Kidney glomerular epithelial cell (primary cell): ENCODE measurements at places on chromosomes 3 and 15.

GRCh38 chr3:36591959-36592358 lies 172.4 kb downstream of the DCLK3 start:
- DNase-seq = no peak

GRCh38 chr3:46187876-46188275 lies 20.2 kb downstream of the CCR1 start:
- peak; percentile 69 for DNase-seq

DNA sequence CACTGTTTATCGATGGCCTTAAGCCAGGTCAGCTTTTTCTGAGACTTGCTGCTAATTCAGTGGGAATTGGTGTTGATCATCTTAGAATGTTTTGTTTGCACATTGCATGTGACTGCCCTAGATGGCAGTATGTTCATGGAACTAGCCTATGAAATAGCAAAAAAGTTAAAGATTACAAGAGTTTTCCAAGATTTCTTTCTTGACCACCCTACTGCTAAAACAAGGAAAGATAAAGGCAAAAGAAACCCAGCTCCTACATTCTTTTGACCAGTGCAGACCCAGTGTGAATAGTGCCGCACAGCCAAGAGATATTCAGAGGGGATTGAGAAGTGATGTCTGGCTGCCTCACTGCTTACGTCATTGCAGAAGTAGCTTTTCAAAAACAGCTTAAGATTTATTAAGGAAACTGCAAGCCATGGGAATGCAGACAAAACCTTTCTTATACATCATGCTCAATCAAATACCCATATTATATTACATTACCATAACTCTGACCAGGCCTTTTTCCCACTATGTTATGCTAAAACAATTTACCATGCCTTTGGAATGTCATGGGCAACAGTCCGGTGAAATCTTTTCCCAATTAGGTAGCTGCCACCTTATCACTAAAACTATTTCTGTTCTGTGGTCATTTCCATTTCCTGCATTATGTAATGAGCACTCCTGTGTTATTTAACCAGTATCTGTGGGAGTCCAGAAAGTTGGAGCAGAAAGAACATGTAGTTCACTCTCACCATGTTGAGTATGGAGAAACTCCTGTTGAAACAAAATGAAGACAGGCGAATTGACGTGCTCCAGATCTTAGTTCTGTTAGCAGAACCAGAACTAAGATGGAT lies 6.0 kb downstream of the PHLDB2 start:
- peak; percentile 97 for DNase-seq

GRCh38 chr3:140351466-140351865 lies 326.4 kb upstream of the TRIM42 start:
- no peak for DNase-seq

- no peak for DNase-seq
Measured at GRCh38 chr3:171526146-171526545, 65.9 kb upstream of the TNIK start.

- DNase-seq = no peak
Measured at GRCh38 chr3:124300416-124300815, 308.5 kb upstream of the ROPN1 start.

DNA sequence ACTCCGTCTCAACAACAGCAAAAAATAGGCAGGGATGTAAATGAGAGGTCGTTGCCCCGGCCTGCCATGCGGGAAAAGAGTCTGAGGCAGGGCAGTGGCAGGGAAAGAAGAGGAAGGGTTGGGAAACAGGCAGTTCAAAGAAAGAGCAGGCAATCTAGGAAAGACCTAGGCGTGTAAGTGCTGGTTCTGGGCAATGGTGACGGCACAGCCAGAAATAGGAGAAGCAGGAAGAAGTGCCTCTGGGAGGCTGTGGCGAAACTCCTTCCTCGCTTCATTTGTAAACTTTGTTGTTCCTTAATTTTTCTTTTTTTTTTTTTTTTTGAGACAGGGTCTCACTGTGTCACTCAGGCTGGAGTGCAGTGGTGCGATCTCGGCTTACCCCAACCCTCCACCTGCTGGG lies 4.3 kb downstream of the SLC51A start:
- no peak for DNase-seq

DNA sequence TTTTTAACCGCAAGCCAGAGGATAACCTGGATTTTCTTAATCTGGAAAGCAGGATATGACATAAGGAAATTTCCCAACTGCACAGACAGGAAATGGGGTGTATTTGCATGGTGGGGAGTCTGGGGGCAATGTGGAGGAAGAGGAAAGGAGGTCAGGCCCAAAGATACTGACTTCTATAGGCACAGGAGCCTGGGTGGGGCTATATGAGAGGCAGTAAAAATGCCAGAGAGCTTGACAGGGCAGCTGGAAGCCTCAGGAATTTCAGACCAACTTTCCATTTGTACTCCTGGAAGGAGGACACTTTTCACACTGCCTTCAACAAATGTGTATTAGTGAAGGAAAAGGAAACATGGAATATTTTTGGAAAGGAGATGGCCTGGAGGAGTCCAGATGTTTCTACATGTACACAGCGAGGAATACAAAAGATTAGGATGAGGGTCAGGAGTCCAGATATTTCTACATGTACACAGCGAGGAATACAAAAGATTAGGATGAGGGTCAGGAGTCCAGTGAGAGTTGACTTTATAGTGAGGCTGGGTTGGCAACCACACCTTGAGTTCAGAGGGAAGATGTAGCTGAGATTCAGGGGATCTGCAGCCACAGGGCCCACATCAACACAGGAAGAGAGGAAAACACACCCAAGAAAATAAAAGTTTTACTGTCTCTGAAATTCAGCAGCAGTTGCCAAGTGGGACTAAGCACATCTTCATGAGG lies 111.9 kb upstream of the PTPRG start:
- DNase-seq = no peak

- DNase-seq = peak; percentile 76
Measured at GRCh38 chr3:152269056-152269830, 514 bp downstream of the MBNL1 start.

DNA sequence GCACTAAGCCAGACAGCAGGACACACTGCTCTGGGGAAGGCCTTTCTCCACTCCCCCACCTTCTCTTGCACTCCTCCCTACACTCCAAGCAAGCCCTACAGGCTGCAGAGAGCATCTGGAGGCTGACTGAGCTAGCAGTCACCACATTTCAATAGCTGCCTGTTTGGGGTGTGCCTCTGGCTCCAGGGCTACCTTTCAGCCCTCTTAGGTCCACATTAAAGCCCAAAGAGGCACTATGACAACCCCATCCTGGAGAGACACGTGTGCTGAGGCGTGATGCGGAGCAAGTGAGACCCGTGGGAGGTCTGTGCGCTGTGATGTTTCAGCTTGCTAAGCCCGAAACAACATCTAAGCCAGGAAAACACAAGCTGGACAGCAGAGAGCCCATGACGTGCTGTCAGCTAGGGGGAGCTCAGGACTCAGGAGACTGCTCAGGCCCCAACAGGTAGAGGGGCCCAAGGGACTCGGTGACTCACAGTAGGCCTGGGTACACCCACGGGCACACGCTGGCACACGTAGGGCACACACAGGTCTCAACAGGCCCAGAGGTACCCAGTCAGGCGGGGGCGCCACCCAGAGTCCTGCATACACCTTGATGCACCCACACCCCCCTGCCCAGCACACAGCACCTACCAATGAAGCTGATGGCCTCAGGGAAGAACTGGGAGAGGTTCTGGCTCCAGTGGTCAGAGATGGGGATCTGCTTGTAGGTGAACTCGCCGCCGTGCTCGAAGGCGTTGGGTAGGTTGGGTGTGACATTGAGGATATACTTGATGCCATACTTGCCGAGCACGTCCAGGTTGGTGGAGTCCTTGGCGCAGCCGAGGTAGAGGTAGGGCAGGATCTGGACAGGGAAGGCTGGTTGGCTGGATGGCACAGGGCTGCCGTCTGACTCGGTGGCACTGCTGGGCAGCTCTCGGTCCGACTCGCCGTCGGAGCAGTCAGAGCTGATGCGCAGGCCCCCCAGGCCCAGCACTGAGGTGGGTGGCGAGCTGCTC lies 2.8 kb downstream of the DUSP7 start:
- DNase-seq = peak; percentile 44

GRCh38 chr15:70111203-70112073 lies 13.7 kb upstream of the TLE3 start:
- peak; percentile 68 for DNase-seq

- DNase-seq = no peak
Measured at GRCh38 chr3:52857864-52858263, 23.0 kb upstream of the MUSTN1 start.

- peak; percentile 41 for DNase-seq
Measured at GRCh38 chr15:75532413-75533250, 46.5 kb downstream of the PTPN9 start.

- DNase-seq = no peak
Measured at GRCh38 chr3:174710612-174711011, 148.5 kb upstream of the NAALADL2 start.

DNA sequence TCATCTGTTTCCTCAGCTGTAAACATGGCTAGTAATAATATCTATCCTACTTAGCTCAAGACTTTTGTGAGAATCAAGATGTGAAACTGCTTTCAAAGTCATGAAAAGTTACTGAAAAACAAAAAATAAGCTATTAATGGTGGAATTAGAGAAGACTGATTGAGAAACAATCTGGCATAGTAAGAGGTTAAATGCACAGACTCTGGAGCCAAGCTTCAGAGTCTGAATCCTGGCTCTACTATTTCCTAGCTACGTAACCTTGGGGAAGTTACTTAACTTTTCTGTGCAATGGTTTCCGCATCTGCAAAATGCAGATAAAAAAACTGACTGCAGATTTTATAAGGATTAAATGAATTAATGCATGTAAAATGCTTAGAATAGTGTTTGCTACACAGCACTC lies 28.8 kb downstream of the LRRFIP2 start:
- DNase-seq = no peak

DNA sequence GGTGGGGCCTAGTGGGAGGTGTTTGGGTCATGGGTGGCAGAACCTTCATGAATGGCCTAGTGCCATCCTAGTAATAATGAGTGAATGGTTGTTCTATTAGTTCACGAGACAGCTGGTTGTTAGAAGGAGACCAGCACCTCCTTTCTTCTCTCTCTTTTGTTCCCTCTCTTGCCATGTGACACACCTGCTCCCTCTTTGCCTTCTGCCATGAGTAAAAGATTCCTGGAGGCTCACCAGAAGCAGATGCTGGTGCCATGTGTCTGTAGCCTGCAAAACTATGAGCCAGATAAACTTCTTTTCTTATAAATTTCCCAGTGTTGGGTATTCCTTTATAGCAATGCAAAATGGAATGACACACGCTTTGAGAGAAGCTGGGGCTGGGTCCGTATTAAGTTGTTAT lies 89.0 kb upstream of the SLC4A7 start:
- no peak for DNase-seq

- DNase-seq = peak; percentile 80
Measured at GRCh38 chr15:41930221-41930866, 36.5 kb upstream of the SPTBN5 start.

- no peak for DNase-seq
Measured at GRCh38 chr3:114120211-114120610, 58.6 kb downstream of the DRD3 start.

DNA sequence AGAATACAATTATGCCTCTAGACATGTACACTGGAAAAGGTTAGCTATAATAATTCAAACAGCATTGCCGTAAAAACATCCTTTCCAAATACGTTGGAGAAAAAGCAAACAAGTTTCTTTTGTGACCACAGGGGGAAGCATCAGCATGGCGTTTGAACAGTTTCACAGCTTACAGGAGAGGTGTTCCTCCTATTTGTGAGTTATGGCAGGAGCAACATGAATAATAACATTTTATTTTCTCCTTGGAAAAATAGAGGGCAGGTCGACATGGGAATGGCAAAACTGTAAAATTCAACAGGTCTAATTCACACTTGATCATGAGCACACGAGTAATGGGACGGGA lies 39.7 kb upstream of the GADL1 start:
- DNase-seq = peak; percentile 43

DNA sequence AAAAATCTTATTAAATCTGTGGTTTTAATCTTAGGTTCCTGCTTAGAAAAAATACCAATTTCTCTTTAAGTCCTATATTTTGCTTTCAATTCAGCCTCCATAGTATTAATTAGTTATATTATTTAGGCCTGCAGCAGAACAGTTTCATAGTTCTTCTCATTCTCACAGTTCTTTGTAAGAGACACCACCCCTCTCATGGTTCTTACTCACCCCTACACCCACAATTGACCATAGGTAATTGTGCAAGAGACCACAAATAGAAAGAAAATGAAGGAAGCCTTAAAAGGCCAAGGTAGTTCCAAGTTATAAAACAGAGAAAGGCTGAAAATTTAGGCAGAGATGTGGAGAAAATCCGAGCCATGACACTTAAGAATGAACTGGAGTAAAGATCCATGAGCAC lies 415.3 kb downstream of the TIGIT start:
- DNase-seq = peak; percentile 15

- DNase-seq = no peak
Measured at GRCh38 chr15:40449275-40449674, 8.5 kb downstream of the BAHD1 start.

- no peak for DNase-seq
Measured at GRCh38 chr15:27805261-27806220, 293.6 kb downstream of the OCA2 start.

GRCh38 chr3:44682182-44682896 lies 30.1 kb upstream of the ZNF502 start:
- DNase-seq = no peak

DNA sequence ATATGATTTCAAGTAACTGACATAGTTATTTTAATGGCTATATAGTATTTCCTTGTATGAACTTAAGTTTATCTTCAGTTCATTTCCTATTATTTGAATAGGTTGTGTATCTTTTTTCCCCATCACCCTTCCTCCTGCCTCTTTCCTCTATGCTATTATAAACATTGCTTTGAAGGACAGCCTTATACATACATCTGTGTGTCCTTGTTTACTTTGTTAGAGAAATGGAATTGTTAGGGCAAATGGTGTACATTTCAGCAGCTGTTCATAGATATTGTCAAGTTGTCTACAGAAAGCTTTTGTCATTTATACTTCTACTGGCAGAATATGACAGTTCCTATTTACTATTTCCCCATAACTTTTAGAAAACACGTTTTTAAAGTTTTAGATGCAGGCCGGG lies 18.4 kb downstream of the AKAP13 start:
- DNase-seq = no peak

- DNase-seq = no peak
Measured at GRCh38 chr3:7573330-7573729, 712.4 kb downstream of the GRM7 start.

DNA sequence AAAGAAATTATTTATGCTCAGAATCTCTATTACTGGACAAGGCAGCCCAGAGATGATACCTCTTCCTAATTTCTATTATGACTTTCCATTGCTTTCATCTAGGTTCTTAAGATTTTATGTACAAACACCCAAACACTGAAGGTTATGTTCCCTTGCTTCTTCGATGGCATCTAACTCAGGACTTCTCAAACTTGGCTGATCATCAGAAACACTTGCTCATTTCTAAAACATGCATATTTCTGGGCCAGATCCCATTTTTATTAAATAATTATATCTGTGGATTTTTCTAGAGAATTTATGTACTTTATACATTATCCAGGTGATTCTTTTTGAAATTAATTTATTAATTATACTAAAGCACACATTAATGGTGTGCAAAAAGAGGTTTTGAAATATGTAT lies 482.4 kb upstream of the NR2F2 start:
- no peak for DNase-seq

- DNase-seq = no peak
Measured at GRCh38 chr3:185852635-185853034, 27.8 kb upstream of the IGF2BP2 start.
